ENCODE measurements at places on chromosomes 7 and 10.

- DNase-seq = no peak
Observed at GRCh38 chr7:65731562-65732035, 141.3 kb upstream of the VKORC1L1 start.

- no peak for DNase-seq
Observed at GRCh38 chr10:73581918-73582317, 9.2 kb downstream of the USP54 start.

DNA sequence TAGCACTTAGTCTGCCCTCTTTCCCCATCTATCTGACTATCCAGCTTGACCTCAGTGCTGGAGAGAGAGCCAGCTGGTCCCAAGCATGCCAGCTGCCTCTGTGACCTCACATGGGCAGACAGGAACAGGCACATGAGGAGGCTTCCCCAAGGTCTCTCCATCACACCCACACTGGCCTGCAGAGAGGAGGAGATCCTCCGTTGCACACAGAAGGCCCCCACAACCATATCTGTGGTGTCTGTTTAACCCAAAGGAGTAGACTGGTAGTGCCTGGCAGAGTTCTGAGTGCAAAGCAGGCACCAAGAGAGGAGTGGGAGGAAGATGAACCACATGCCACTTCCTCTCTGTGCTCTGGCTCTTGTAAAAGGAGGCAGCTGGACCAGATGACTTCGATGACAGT, 4.8 kb upstream of the ANK3 start:
- no peak for DNase-seq

DNA sequence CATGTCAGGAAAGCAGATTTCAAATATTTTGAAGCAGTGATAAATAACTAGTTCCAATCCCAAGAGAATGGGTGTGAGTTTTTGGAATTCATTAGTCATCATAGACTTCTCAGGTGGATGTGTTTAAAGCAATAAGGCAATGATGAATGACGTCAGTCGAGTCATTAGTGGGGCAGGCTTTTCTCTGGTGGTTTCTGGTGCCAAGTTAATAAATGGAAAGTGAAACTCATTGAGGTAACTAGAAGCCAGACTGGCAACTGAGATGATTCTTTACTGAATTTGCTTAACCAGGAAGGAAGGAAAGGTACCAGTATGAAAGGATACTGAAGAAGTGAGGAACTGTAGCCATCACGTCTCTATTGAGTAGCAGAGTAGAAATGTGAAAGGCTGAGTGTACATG, 311.0 kb downstream of the GPAM start:
- no peak for DNase-seq

GRCh38 chr10:114266521-114266920, 27.5 kb downstream of the VWA2 start:
- DNase-seq = no peak

DNA sequence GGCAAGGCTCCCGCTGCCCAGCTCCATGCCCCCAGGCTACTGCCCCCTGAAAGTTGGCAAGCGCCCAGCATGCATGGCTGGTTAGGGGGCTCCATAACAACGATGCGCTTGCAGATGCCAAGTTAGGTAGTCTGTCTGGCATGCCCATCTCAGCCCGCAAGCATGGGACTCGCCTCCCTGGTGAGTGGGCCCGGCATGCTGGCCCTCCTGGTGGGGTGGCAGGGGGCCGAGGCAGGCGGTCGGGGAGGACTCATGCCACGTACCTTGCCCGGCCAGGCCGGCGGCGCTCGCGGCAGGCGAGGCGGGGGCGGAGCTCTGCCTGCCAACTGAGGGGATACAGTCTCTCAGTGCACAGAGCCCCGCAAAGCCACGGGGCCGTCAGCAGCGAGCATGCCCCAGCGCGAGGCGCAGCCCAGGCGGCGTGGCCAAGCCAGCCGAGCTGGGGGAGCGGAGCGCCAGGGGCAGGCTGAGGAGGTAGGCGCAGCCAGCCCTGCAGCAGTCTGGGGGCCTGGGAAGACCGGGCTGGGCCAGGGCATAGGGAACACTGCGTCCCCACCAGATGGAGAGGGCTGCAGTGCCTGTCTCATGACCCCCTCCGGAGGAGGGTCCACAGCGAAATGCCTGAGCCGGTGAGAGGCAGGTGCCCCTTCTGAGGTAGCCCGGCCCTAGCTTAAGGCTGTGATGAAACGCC, 28.0 kb upstream of the NDST2 start:
- no peak for DNase-seq

DNA sequence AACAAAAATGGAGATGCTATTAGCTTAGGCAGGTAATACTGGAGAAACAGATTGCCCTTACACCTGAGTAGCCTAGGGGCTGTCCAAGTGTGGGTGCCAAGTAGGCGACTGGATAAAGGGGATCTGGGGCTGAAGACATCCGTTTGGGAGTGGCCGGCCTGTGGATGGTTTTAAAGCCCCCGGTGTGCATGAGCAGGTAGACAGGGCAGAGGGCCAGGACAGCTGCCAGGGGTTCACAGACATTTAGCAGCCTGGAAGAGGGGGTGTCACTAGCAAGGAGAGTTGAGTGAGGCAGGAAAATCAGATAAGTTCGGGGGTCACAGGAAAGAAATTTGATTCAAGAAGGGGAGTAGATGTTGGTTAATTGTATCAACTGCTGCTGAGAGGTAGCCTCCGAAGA, 1.5 kb upstream of the OPALIN start:
- no peak for DNase-seq

DNA sequence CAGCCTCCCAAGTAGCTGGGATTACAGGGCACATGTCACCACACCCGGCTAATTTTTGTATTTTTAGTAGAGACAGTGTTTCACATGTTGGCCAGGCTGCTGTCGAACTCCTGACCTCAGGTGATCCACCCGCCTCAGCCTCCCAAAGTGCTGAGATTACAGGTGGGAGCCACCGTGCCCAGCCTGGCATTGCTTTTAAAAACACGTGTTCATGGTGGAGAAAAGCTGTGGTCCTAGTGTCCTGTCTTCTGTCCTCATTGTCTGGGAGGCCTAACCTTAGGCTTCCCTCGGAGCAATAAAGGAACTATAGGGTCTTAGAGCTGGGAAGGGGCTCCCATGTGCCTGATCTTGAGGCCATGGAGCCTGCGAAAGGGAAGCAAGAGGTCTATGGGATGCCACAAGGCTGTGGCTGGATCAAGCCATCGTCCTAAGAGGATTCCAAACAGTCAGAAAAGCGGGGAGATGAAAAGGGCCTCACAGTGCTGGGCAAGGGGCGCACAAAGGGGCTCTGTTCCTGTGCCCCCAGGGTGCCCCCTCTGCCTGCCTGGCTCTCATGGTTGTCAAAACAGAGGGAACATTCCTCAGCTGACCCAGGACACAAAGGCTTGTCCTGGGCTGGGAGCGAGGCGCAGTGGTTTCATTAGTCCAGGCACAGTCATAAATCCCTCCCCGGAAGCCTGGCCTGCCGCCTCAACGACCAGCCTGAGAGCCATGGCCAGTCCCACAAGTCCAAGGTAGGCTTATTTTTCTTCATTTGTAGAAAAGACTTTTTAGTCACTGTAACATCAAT, 106.6 kb upstream of the TNS3 start:
- no peak for DNase-seq

DNA sequence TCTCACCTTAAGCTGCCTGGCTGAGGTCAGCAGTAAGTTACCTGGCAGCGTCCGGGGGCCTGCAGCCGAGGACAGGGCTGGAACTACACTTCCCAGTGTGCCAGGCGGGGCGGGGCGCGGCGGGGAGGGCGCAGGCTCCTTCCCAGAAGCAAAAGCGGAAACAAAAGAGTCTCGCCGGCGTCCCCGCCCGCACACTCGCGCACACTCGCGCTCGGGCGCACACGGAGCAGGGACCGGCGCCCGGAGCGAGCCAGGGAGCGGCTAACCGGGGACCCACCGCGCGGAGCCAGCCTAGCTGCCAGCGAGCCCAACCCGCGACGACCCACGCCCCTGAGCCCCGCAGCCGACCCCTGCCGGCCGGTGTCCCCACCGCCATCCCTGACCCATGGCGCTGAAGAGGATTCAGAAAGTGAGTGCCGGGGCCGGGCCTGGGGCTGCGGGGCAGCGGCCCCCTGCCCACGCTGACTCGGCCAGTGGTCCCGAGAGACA, at the start of gene UBE2D1:
TSS of gene UBE2D1 (plus strand) at position 190 of the 489 bp plus-strand sequence. CDS start at position 386, 196 bp downstream.
- DNase-seq = peak; percentile 47

GRCh38 chr7:72453471-72453870, 41.3 kb upstream of the CALN1 start:
- no peak for DNase-seq

GRCh38 chr10:63528084-63528744, 7.0 kb downstream of the REEP3 start:
- DNase-seq = no peak

GRCh38 chr7:136869991-136870865, 1.8 kb downstream of the CHRM2 start:
- DNase-seq = no peak

DNA sequence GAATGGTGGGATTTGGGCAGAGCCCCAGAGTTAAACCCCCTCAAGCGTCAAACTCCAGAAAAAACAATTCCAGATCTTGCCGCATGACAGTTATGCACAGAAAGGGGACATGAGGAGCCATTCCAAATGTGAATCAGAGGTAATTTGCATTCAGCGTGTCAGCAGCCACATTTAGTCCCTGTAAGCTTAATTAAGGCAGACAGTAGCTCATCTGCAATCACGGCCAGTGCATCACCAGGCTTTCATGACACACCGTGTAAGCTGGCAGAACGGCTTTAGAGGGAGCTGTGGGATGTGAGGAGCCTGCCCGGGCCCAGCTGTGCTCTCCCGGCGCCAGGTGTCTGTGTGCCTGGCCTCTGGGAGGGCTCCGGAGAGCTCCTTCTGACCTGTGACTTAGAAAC, 18.7 kb upstream of the PRKAG2 start:
- no peak for DNase-seq

DNA sequence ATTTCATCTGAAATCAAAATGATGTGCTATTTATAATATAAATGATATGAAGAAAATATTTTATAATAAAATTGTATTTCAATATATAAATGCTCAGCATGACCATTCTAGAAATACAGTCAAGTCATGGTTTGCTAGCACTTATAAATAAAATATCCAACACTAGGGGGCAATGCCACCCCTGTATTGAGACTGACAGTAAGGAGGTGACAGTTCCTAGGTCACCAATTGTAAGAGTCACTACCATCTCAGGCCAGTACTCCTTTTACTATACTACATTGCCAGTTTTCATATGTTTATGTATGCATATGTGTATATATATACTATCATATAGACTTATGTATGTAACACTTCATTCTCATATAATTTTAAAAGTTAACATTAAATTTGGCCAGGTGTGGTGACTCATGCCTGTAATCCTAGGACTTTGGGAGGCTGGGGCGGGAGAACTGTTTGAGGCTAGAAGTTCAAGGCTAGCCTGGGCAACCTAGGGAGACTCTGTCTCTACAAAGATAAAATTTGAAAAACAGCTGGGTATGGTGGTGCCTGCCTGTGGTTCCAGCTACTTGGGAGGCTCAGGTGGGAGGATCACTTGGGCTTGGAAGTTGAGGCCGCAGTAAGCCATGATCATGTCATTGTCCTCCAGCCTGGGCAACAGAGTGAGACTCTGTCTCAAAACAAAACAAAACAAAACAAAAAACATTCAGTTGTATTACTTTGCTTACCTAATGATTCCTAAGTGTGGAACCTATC, 2.4 kb upstream of the CNOT4 start:
- DNase-seq = peak; percentile 62

DNA sequence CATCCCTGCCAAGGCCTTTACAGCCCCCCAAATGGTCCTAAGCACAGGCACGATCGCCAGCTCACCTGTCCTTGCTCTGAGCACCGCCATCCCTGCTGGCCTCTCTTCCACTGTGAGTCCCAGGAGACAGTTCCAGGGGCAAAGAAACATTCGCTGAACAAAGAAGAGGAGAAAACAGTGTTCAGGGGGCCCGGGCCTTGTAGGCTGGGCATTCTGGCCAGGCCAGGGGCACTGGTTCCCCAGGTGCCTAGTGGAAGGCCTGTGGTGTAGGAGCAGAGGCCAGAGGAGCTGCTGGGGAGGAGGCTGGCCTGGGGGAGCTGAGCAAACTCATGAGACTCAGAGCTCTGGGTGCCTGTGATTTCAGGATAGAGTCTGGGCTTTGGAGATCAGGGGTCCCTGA, 22.6 kb downstream of the AQP1 start:
- no peak for DNase-seq

DNA sequence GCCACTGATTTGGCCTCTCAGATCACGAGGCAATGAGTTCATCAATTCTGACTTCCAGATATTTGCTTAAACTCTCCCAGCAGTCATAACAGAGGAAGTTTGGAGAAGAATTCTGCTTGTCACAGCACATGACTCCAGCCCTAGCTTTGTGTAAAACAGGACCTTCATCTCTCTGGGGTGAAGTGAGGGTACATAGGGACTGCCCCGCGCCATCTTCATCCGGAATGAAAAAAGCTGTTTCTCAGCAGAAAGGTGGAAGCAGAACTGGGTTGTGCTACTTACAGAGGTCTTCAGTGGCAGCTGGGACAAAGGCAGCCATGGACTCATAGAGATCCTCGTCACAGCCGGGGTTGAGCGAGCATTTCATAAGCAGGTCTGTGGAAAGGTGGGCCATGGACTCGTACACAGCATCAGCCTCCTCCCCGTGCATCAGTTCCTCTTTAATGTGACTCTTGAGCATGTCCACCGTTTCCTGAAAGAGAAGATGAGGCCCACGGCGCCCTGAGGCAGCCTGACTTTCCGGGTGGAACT, 58.4 kb upstream of the TM9SF3 start:
- no peak for DNase-seq

DNA sequence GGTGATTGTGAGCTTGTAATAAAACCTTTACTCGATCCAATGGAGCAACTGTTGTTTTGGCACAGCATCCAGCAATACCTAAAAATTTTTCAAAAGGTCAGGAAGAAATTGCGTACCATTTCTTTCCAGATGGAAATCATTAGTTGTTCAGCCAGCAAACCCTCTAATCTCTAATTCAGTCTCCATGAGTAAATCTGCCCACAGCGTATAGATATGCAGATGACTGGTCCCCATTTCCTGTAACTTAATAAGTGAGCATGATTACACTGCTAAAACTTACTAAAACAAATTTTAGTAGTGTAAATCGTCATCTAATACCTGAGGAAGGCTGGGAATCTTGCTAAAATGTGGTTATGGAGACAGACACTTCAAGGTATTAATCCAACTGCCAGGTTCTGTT, 10.6 kb downstream of the SLC25A16 start:
- no peak for DNase-seq

DNA sequence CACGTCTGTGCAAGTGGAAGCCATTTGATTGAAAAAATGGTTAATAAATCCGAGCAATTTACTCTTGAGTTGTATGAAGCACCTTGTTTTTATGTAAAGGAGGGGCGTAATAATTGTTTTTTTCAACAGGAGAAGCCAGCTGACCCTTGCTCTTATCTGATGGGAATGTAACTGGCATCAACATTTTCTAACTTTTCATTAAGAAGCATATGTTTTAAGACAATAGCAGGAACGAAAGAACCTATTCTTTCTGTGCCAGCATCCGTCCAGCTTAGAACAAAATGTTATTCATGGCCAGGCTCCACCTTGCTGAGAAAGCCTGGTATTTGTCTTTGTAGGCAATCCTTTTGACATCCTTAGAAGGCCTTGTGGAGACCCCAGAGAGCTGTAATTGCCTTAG, 22.2 kb upstream of the AFAP1L2 start:
- no peak for DNase-seq
